H9 (cell line): ENCODE measurements at places on chromosomes 4 and X. TPM values are rescaled to one million over a fixed set of nuclear protein-coding genes. Genes with fewer than 3 reads are reported as not detected.

DNA sequence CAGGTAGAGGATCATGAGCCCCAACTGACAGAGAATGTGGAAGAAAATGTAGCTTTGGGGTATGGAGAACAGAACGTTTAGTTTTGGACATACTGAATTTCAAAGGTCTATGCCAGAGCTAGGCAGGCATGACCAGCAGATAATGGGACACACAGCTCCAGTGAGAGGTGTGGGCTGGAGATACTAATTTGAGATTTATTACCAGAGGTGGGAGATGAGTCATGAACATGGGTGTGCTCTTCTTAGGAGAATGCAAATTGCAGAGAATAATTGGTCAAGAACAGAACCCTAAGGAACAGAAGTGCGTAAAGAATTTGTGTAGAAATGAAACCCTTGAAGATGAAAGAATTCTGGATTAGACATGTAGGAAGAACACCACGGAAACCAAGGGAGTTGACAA is 125.2 kb downstream of the PACRGL start:
- no peaks in the 10 kb centered on the region for H3K27me3 ChIP-seq
- no peaks in the 10 kb centered on the region for H3K36me3 ChIP-seq
- H3K4me1 ChIP-seq, result no peaks in the 10 kb centered on the region

DNA sequence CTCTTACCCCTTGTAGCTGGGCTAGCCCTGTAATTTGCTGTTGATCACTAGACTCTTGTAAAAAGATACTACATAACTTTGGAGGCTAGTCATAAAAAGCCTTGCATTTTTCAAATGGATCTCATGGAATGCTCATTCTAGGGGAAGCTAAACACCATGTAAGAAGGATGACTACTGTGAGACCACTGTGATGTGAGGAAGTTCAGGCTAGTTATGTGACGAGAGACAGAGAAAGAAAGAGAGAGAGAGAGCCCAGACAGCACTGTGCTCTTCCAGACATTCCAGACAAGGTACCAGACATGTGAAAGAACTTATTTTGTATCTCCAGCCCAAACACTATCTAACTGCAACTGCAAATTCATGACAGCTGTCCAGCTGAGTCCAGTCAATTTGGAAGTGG is 404.6 kb upstream of the PITX2 start:
- H3K4me3 ChIP-seq, result no peak overlapping the region
- peaks cover 3% of the 10 kb centered on the region; the same call in 1 of the 3 replicates for H3K36me3 ChIP-seq

DNA sequence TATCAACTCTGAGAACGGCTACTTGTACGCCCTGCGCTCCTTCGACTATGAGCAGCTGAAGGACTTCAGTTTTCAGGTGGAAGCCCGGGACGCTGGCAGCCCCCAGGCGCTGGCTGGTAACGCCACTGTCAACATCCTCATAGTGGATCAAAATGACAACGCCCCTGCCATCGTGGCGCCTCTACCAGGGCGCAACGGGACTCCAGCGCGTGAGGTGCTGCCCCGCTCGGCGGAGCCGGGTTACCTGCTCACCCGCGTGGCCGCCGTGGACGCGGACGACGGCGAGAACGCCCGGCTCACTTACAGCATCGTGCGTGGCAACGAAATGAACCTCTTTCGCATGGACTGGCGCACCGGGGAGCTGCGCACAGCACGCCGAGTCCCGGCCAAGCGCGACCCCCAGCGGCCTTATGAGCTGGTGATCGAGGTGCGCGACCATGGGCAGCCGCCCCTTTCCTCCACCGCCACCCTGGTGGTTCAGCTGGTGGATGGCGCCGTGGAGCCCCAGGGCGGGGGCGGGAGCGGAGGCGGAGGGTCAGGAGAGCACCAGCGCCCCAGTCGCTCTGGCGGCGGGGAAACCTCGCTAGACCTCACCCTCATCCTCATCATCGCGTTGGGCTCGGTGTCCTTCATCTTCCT is 2.7 kb downstream of the PCDH10 start:
- peaks cover 38% of the 10 kb centered on the region; the same call in 1 of the 2 replicates for H3K27me3 ChIP-seq
- no peak overlapping the region for H3K27ac ChIP-seq
- H3K4me3 ChIP-seq, result peak overlapping the region; percentile 82
- no peaks in the 10 kb centered on the region for H3K4me1 ChIP-seq
- DNase-seq, result peak; percentile 73

DNA sequence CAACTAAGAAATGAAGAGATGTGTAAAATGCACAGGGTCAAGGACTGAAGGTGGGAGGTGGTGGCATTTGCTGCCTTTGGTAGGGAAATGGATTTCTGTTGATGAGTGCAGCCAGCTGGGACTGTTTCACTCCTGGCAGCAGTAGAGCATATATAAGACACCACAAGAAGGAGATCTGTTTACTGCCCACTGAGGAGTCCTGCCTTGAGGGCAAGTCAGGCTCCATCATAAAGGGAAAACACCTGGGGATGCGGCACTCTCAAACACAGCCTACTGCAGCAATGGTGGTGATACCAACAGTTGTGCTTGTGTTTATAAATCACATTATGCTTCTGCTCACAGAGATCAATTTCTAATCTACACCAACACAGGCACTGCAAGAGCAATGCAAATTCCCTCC is 222.1 kb downstream of the TACR3 start:
- H3K4me1 ChIP-seq, result no peaks in the 10 kb centered on the region
- no peak overlapping the region for H3K4me3 ChIP-seq

DNA sequence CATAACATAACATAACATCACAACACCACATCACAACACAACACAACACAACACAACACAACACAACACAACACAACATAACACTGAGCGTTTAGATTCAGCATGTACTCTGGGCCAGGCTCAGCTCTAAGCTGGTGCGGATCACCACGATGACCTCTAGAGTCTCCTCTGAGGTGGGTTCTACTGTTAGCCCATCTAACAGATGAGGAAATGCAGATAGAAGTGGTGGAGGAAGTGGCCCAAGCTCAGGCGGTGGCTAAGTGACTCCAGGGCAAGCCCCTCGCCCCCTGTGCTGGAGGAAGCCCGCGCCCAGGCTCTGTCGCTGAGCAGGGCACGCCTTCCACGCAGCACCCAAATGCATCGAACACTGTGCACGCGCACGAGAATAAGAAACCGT is 45.3 kb upstream of the CDKN2AIP start:
- no peak for DNase-seq
- H3K36me3 ChIP-seq, result no peaks in the 10 kb centered on the region
- H3K27me3 ChIP-seq, result no peaks in the 10 kb centered on the region; the same call in 1 of the 2 replicates
- no peaks in the 10 kb centered on the region for H3K4me1 ChIP-seq

Gene GABRE
- total RNA-seq, result 1.4 and 1.8 TPM in 2 replicates

Gene NDST3
- total RNA-seq, result 0.70 TPM in 2 replicates
